ENCODE measurements at places on chromosomes 6 and 20.

- DNase-seq, result no peak
Measured at GRCh38 chr6:5108068-5108467, 22.9 kb downstream of the PPP1R3G start.

DNA sequence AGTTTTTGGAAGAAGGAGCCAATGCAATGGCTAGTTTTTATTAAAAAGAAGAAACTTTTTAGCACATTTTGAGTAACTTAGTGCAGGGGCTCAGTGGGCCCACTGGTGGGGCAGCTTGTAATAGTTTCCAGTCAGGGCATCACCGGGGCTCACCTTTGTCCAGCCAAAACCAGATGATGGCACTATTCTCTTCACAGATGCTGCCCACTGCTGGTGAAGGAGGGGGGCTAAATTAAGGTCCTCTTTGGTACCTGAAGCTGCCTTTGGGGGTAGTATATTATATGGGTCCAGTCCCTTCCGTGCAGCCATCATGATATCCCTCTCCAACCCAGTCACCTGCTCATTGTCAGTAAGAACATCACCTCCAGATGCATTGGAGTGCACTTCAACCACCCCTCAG lies 182.9 kb downstream of the PDE7B start:
- no peak for DNase-seq

DNA sequence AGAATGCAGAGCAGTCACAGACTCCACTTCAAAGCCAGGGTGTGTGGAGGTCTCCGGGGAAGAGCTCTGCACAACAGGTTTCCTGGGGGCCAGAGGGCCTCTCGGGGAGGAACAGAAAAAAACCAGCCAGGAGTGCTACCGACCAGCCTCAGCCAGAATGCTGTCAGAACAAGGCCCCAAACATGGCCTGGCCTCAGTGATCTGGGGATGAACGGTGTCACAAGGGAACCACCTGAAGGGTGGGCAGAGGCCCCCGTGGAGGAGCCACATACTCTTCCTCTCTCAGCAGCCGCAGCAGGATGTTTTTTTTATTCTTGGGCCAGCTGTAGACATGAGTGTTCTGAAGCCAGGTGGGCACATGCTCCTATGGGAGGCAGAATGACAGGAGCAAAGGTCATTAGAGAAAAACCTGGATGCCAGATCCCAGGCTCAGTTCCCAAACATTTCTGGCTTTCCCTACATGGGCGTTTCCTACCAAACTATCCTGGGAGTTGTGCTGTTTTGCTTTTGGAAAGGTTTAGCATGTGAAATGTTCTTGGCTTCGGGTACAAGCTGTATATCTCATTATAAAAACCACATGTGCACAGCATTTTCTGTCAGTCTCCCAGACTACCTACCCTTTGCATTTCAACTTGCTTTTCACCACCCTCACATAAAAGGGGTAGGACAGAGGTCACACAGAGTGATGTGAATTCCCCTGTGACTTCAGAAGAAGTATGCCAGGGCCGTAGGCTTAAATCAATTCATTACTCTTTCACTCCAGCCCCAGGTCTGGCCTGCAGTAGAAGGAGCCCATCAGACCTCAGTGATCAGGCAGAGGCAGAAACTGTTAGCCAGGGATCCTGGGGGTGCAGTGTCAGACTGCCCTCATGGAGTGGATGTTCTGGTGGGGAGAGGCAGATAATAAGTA lies 46.2 kb downstream of the TRAF3IP2 start:
- no peak for DNase-seq

- DNase-seq, result no peak
Measured at GRCh38 chr6:130794010-130794697, 33.1 kb upstream of the SMLR1 start.

- no peak for DNase-seq
Measured at GRCh38 chr20:43095034-43095433, 94.7 kb downstream of the PTPRT start.

DNA sequence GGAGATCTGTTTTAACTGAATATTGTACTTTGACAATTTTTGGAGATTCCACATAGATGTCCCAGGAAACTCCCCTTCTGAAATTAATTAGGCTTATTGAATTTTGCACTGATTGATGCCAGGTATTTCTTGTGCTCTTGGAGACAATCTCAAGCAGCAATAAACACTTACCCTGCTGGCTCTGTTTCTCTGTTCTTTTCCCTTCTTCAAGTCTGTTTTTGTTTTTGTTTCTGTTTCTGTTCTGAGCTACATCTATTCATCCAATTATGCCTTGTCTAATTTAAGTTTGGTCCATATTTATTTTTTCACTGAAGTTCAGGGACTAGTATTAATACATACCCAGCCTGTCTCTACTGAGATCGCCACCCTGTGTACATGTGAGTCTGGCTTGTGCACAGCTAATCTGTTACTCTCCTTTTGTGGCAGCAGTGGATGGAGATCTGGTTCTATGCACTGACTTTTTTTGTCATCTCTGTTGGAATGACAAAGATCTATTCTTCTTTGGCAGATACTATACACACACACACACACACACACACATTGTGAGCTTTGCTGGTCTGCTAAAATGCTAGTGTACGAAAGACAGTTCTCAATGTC lies 51.9 kb downstream of the IL22RA2 start:
- no peak for DNase-seq

DNA sequence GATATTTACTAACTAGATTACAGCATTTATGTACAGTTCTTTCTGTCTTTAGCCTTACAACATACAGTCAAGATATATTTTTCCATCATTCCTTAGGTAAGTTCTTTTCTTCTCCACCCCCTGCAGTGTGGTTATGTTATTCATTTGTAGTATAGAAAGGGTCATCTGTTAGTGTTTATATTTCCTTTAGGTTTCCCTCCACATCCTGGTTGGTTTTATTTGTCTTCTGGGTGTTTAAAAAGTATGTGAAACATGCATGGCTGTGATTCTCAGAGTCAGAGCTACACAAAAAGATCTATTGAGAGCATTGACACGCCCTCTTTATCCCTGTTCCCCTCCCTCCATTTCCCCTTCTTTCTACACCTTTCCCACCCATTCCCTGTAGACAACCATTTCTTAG lies 20.1 kb downstream of the DHX35 start:
- no peak for DNase-seq

GRCh38 chr6:93575495-93576267 lies 156.3 kb upstream of the EPHA7 start:
- no peak for DNase-seq
